ENCODE measurements at places on chromosomes 5 and 9. TPM values are rescaled to one million over a fixed set of nuclear protein-coding genes. Genes with fewer than 3 reads are reported as not detected.

DNA sequence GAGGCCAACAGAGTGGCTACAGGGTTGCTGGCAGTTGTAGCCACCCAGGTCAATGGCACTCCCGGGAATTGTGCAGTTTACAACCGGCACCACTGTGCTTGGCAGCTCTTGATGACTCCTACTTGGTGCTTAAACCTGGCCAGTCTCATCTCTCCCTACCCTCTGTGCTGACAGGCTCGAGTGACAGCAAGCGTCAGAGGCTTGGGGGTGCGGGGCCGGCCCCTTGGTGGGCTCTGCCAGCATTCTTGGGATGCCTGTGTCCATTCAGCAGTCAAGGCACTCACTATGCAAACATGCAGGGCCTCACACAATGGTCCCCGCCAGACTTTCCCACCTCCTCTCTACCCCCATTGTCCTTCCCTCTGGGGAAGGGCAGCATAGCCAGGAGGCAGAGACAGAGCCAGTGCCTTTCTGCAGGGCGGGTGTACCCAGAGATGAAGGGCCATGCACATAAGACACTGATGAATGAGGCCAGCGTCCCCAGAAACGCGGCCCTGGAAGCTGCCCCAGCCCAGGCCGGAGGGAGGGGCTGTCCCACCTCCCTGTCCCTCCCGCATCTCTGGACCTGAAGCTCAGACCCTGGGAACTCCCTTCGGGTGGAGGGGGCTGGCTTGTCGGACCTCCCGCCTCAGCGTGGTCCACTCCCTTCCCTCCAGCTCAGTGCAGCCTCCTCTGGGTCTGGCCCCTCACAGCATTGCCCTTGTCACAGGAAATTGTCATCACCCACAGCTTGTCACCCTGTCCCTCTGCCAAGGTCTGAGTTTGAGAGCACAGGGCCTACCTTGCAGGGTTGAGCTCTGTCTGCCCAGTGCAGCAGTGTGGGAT lies 26.4 kb upstream of the NOTCH1 start:
- no peaks in the 10 kb centered on the region for H3K27me3 ChIP-seq
- DNase-seq: no peak
- H3K36me3 ChIP-seq: no peaks in the 10 kb centered on the region
- H3K4me1 ChIP-seq: peaks cover 33% of the 10 kb centered on the region
- no peak overlapping the region for H3K4me3 ChIP-seq

DNA sequence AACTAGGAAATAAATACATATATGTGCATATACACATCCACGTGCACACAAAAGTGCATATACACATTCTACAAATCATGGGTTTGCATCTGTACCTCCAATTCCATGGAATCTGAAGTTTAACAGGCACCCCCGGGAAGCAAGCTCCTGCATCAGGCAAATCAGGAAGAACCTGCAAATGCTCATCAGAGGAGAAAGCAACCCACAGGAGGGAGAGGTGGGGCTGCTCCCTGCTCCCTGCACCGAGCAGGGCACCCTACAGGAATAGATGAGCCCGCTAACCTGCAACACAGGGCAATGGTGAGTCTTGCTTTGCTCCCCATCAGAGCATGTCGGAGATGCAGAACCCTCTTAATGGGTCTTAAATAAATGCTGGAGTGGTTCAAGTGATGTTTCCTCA lies 151.3 kb downstream of the DAB2IP start:
- peaks cover 20% of the 10 kb centered on the region for H3K27me3 ChIP-seq
- no peaks in the 10 kb centered on the region for H3K4me1 ChIP-seq
- no peak for DNase-seq
- no peaks in the 10 kb centered on the region for H3K36me3 ChIP-seq
- no peak overlapping the region for H3K4me3 ChIP-seq
- H3K27ac ChIP-seq: no peak overlapping the region

GRCh38 chr9:14529629-14530028 lies 163.6 kb downstream of the ZDHHC21 start:
- no peak overlapping the region for H3K4me3 ChIP-seq
- H3K27ac ChIP-seq: no peak overlapping the region
- no peaks in the 10 kb centered on the region for H3K36me3 ChIP-seq
- no peak for DNase-seq

- H3K27me3 ChIP-seq: no peaks in the 10 kb centered on the region
- peaks cover 2% of the 10 kb centered on the region for H3K4me1 ChIP-seq
- no peak overlapping the region for H3K4me3 ChIP-seq
Measured at GRCh38 chr9:121757281-121757585, 105.8 kb downstream of the DAB2IP start.

GRCh38 chr5:173480896-173481295 lies 135.6 kb downstream of the BOD1 start:
- H3K36me3 ChIP-seq: no peaks in the 10 kb centered on the region
- no peak overlapping the region for H3K4me3 ChIP-seq
- no peak overlapping the region for H3K27ac ChIP-seq
- no peaks in the 10 kb centered on the region for H3K27me3 ChIP-seq

GRCh38 chr9:99257723-99258389 lies 35.8 kb downstream of the SEC61B start:
- no peak overlapping the region for H3K4me3 ChIP-seq
- H3K4me1 ChIP-seq: no peaks in the 10 kb centered on the region
- no peak for DNase-seq
- H3K27me3 ChIP-seq: no peaks in the 10 kb centered on the region

DNA sequence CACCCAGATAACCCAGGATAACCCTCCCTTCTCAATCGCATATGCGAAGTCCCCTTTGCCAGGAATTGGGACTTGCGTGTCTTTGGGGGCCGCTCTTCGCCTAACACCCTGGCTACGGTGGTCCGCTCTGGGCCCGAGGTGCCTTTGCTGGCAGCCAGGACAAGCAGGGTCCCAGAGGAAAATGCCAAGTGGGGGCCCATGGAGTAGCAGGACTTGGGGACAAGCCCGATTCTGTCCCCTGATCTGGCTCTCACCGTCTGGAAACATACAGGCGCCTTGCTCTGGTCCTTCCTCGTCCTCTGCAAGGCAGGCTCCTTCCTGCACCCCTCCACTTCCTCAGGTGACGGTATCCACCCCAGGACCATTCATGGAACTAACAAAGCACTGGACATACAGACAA lies 78.1 kb upstream of the UNC5A start:
- H3K4me1 ChIP-seq: no peaks in the 10 kb centered on the region
- H3K36me3 ChIP-seq: no peaks in the 10 kb centered on the region
- H3K4me3 ChIP-seq: no peak overlapping the region
- 0 out of 2 replicates have a peak, but pooled peaks cover 5% of the 10 kb centered on the region for H3K27me3 ChIP-seq

DNA sequence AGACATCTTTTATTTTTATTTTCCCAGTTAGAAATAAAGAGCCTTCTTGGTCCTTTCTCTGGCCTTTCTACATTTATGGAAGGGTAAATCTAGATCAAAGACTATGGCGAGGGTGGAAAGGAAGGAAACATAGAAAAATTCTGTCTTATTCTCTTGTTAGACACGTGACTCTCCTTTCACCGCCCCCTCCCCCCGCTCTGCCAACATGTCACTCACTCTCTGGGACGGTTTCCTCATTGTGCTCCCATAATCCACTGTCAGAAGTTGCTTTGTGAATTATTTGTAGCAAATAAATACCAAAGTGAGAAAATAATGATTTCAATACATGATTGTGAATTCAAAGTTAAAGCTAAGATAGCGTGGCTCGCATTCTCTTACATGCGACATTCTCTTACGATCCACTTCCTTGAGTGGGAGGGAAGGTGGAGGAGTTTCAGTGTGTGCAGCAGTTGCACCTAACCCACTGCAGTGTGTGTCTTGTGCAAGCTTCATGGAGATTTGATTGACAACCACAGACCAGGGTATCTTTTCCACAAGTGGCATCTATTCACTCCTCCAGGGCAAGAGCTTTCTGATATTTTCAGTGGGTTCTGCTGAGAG lies 423.0 kb upstream of the KIF2A start:
- H3K4me1 ChIP-seq: no peaks in the 10 kb centered on the region
- no peak overlapping the region for H3K4me3 ChIP-seq
- DNase-seq: no peak
- H3K27me3 ChIP-seq: no peaks in the 10 kb centered on the region
- H3K36me3 ChIP-seq: no peaks in the 10 kb centered on the region
- no peak overlapping the region for H3K27ac ChIP-seq

GRCh38 chr5:135046661-135047346 lies 12.8 kb upstream of the PITX1 start:
- H3K27ac ChIP-seq: no peak overlapping the region
- no peaks in the 10 kb centered on the region for H3K36me3 ChIP-seq
- H3K27me3 ChIP-seq: no peaks in the 10 kb centered on the region
- no peak overlapping the region for H3K4me3 ChIP-seq
- no peak for DNase-seq
- peaks cover 8% of the 10 kb centered on the region for H3K4me1 ChIP-seq

DNA sequence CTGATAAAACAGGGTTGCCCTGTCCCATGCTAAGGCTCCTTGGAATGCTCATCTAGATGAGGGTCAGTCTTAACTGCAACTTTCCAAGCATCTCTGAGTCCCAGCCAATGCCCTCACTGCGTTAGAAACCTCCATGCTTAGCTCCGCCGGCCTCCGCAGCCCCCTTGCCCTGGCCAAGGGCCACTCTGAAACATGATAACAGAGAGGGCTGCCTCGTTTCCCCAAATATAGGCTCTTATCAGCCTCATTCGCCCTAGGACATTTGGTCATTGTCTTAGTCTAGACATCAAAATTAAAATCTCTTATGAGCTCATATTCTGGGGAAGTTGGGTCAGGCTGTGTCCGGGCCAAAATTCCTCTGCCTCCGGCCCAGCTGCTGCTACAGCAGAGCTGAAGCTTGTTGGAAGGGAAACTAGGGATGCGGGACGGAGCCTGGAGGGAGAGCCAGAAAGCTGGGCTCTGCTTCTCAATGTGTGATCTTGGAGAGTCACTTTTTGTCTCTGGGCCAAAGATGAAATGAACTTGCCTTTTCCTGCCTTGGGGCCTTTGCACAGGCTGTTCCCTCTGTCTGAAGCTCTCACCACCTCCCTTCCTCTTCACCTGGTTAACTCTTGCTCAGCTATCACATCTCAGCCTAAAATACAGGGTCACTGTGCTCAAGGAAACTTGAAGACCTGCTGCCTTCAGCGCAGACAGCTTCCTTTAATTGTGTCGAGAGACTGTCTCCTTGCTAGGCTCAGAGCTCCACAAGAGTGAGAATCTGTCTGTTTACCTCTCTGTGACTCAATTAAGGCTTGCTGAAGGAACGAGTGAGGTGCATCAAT lies 191.3 kb downstream of the RGS3 start:
- no peaks in the 10 kb centered on the region for H3K4me1 ChIP-seq
- no peak overlapping the region for H3K27ac ChIP-seq
- no peak for DNase-seq
- H3K27me3 ChIP-seq: peaks cover 3% of the 10 kb centered on the region
- H3K4me3 ChIP-seq: no peak overlapping the region

- no peaks in the 10 kb centered on the region for H3K36me3 ChIP-seq
- H3K4me3 ChIP-seq: peak overlapping the region; percentile 45
- peak overlapping the region; percentile 63 for H3K27ac ChIP-seq
- H3K4me1 ChIP-seq: peaks cover 15% of the 10 kb centered on the region
- no peaks in the 10 kb centered on the region for H3K27me3 ChIP-seq
Measured at GRCh38 chr5:177425196-177425800, 1.2 kb upstream of the GRK6 start.

DNA sequence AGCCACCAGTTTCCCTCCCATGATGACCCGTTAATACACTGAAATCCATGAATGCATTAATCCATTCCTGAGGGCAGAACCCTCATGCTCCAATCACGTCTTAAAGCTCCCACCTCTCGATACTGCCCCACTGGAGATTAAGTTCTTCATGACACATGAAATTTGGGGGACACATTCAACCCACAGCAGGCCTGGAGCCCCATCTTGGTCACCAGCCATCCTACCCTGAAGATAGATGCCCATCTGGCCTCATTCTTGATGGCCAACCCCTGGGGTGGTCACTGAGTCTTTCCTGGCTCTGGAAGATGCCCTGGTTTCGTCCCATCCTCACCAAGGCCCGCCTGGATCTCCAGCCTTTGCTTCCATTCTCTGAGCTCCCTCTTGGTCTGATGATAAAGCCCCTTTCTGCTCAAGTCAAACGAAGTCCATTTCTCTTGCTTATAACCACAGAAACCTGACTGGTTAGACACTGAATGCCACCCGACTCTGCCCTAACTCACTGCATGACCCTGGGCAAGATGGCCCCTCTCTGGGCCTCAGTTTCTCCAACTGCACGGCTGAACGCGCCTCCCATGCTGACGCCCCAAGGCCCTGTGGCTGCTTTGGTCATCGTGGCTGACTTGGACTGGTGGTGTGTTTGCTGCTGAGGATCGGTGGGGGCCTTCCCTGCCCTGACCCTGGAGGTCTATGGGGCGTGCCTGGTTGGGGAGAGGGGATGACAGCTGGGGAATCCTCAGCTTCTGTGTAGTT lies 138.4 kb upstream of the IER5L start:
- H3K36me3 ChIP-seq: no peaks in the 10 kb centered on the region
- peaks cover 38% of the 10 kb centered on the region for H3K4me1 ChIP-seq
- DNase-seq: no peak
- no peaks in the 10 kb centered on the region for H3K27me3 ChIP-seq
- H3K27ac ChIP-seq: no peak overlapping the region

DNA sequence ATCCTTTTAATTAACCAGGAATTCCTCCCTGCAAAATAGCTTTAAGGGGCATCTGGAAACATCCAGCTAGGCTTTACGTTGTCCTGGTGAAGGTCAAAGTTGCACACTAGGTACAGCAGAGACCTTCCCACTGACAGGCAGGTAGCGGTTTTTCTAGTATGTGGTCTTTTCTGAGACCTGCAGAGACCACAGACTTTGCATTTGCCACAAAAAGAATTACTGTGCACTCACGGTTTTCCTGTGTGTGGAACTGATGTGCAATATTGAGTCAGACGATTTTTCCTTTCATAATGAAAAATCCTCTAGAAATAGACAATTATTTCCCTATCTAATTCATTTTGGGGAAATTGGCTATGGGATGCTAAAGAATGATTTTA lies 417.0 kb upstream of the ADAMTSL1 start:
- H3K4me3 ChIP-seq: no peak overlapping the region
- no peak overlapping the region for H3K27ac ChIP-seq
- no peaks in the 10 kb centered on the region for H3K36me3 ChIP-seq
- no peak for DNase-seq

- no peak for DNase-seq
- H3K27me3 ChIP-seq: no peaks in the 10 kb centered on the region
- H3K4me1 ChIP-seq: peaks cover 5% of the 10 kb centered on the region
- H3K27ac ChIP-seq: no peak overlapping the region
- no peak overlapping the region for H3K4me3 ChIP-seq
Measured at GRCh38 chr9:33794560-33794959, 801 bp upstream of the PRSS3 start.

- no peaks in the 10 kb centered on the region for H3K4me1 ChIP-seq
- H3K27ac ChIP-seq: no peak overlapping the region
- H3K36me3 ChIP-seq: no peaks in the 10 kb centered on the region
Measured at GRCh38 chr5:20972419-20972925, 984.5 kb upstream of the CDH18 start.

DNA sequence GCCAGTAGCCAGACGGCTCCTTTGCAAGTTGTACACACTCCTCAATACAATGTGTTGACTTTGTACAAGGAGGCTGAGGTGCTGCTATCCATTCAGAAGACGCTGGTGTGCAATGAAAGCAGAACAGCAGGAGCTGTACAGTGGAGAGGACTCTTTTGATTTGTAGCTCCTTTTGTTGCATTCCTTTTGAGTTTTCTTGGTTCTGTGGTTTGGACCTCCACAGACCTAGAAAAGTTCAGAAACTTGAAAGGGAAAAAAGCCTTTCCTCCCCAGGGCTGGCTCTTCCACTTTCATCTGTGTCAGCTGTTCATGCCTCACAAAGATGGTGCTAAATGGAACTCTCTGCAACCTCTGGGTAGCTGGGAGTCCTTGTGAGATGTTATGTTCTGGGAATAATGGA lies 117.4 kb downstream of the MAT2B start:
- H3K4me3 ChIP-seq: no peak overlapping the region
- no peak for DNase-seq
- H3K27me3 ChIP-seq: peaks cover 15% of the 10 kb centered on the region
- no peaks in the 10 kb centered on the region for H3K36me3 ChIP-seq

The FGD3 gene
- total RNA-seq: 3.3 TPM

The PRSS3 gene
- 66.3 TPM for total RNA-seq

The CLIC3 gene
- total RNA-seq: 8.4 TPM

The NR2F1 gene
- 51.2 TPM for total RNA-seq

The CEP120 gene
- total RNA-seq: 30.2 TPM

Measured in HCT116 (cell line).